ENCODE measurements at places on chromosomes 5 and 9. TPM values are rescaled to one million over a fixed set of nuclear protein-coding genes. Genes with fewer than 3 reads are reported as not detected.

- DNase-seq = no peak
These were observed 58.4 kb upstream of the NUDT12 start for GRCh38 chr5:103620851-103621547.

DNA sequence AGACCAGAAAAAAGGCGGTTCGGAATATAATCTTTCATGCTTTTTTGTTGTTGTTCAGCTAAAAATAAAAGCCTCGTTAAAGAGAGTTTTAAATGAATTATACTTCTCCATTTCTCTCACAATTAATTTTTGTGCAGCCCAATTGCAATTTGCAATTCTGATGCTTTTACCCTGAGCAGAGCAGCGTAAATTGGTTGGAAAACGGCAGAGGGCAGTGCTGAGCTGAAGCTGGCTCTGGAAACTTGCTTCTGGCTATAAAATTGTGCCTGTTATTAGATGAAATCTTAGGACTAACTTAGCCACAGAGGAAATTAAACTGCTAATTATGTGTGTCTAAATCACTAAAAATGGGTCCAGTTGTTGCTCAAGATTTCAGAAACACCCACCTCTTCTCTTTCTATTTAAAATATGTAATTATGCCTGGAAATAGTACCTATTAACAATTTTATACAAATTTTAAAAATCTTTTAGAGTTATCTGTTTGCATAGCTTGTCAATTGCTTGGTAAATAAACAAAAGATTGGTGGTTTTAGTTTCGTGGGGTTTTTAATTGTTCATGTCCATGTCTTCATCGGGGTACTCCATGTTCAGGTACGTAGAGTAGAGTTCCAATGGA is 441.8 kb upstream of the TLE4 start:
- DNase-seq = peak; percentile 78

DNA sequence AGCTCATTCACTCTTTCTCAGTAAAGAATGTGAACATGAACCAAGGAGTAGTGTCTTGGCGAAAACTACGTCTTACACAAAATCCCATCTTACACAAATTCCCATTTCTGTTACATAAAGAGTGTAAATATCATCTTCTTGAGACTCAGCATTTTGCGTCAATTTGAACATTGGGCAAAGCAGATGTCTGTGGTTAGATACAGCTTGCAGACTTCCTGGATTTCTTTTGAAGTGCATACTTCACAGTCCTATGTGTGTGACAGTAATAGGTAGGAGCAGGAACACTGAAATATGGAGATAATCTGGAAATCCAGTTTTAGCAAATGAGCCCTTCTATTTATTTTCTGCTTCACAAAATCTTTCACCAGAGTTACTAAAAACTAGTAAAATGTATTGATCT is 58.8 kb downstream of the C6 start:
- peak; percentile 20 for DNase-seq

- DNase-seq = no peak
These were observed 7.2 kb downstream of the GABBR2 start for GRCh38 chr9:98701576-98701975.

DNA sequence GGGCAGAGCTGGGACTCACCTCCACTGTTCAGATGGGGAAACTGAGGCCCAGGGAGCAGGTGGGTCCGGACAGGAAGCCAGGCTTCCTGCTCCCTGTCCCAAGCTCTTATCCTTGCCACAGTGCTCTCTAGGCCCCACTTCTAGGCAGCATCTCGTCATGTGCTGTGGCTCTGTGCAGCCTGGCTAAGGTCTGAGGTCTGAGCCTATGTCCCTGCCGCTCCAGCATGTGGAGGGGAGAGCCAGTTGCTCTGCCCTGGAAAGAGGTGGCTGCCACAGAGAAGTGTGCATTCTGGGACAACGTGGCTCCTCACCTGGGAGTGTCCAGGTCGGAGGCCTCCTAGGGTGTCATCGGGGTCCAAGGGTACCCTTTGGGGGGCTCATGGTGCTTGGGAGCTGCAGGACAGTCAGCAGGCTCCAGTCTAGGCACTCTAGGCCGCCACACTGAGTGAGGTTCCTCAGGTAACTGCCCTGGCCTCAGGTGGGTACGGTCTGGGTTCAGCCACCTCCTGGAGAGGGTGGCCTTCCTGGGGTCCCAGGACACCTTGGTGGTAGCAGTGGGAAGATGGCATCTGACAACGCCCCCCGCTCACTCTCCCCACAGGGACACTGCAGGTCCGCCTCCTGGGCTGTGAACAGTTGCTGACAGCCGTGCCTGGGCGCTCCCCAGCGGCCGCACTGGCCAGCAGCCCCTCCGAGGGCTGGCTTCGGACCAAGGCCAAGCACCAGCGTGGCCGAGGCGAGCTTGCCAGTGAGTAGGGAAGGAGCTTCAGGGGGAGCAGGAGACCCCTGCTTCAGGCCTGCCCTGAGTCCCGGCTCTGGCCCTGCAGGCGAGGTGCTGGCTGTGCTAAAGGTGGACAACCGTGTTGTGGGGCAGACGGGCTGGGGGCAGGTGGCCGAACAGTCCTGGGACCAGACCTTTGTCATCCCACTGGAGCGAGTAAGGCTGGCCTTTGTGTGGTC is 10.4 kb downstream of the PKN3 start:
- no peak for DNase-seq

GRCh38 chr5:56565283-56565615 is 250.1 kb upstream of the MAP3K1 start:
- DNase-seq = no peak

- DNase-seq = peak; percentile 94
These were observed 253.8 kb downstream of the ENC1 start for GRCh38 chr5:74386571-74387334.

- DNase-seq = peak; percentile 87
These were observed 522.7 kb downstream of the NR2F1-AS1 start for GRCh38 chr5:93058309-93058708.

DNA sequence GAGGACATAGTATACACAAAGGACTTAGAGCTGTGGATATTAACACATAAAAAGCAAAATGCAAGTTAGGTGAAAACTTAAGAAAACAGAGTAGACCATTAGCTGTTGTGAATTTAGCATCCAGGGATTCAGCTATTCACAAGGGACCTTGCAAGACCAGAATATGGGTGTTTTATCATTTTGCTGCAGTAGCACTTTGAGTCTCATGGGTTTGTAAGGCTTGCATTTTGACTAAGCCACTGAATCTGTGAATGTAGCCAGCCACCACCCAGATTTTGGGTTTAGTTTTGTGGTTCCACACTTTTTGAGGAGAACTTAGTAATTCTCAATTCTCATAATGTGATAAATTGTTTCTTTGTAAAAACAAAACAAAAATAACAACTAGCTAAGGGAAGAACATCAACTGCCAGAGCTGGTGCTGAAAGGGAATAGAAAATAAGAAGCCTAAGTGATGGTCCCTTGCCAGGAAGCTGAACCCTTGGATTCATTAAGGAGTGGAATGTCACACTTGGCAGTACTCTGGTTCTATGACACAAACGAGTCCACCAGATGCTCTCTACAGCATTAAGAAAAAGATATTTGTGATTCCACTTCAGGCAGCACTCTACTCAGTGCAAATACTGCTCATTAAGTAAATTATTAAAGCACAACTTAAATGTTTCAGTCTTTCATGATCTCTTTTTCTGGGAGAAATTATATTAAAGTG is 557.4 kb upstream of the ZNF462 start:
- no peak for DNase-seq

GRCh38 chr5:176789873-176790615 is 20.3 kb upstream of the UNC5A start:
- peak; percentile 73 for DNase-seq

DNA sequence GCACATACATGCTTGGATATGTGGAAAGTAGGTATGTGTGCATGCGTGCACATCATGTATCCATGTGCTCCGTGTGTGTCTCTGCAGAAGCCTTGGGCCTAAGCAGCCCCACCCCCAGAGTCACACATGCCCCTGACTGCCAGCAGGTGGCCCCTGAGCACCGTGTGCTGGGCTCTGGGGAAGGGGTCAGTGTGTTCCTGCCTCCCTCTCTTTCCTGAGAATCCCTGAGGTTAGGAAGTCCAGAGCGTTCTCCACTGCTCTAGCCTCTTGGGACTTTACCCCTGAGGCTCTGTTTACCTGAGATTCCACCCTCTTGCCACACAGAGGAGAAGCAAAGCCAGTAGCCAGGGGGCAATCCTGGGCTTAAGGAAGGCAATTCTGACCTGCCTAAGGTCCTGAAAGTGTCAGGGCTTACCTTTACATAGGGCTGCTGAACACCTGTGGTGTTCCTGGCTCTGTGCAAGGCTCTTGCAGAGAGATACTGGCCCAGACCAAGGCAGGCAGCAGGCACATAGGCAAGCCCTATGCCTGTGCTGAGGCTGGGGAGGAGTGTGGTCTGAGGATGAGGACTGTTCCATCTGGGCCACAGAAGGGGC is 207.3 kb downstream of the TMEM38B start:
- peak; percentile 22 for DNase-seq

GRCh38 chr5:126195410-126196100 is 227.7 kb upstream of the GRAMD2B start:
- no peak for DNase-seq

DNA sequence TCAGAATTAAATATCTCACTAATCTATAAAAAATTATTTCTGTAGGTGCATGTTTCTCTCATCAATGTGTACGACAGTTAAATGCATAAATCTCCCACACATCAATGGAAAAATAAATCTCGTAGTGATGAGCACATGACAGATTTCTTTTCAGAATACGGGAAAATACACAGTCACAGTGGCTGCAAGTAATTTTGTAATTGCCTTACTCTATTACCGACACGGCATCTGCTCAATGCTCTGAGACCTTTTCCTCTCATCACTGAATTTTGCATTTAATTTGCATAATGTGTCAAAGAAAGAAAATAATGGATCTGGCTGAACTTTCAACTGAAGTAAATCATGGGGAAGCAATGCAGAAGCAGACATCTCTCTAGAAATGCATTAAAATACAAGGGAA is 37.2 kb downstream of the PDE4D start:
- no peak for DNase-seq

DNA sequence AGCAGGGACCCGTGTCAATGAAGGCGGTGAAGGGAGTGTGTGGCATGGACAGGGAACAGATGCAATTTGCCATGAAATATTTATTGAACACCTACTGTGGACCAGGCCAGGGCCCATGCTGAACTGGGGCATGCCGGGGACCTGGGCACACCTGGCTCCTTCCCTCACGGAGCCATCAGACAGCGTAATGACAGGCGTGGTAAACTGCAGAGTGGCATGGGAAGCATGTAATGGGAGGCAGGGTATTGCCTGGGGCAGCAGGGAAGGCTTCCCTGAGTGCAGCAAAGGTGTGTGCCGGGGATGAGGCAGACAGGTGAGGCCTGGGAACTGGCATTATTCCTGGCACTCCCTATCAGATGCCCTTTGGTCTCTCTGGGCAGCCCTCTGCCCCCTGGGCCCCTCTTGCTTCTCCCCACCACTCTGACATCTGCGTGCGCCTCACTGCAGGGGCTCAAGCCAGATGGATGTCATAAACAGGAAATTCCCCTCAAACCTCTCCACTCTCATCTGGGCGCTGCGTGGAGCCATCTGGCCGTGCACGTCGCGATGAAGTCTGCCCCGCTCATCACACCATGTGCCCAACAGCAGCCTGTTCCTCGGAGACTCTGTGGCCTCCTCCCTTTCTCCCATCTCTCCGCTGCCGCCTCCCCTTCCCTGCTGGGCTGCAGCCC is 67.6 kb downstream of the HMCN2 start:
- DNase-seq = no peak

GRCh38 chr5:55146543-55147151 is 13.3 kb upstream of the GPX8 start:
- peak; percentile 85 for DNase-seq

DNA sequence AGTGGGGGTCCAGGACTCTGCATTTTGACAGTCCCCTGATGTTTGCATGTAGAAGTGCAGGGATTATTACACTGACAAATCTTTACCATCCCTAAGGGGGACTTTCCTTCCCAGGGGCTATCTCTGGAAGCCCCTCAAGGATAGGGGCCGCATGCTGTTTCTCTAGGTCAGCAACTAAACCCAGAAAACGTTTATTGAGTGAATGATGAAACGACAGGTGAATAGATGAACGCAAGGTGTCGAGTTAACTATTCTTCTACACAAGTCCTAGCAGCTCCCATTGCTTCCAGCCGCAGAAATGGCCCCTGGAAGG is 281 bp upstream of the HSD17B4 start:
- DNase-seq = no peak

GRCh38 chr5:42502613-42503470 is 79.6 kb downstream of the GHR start:
- no peak for DNase-seq

Gene SMAD5
- 42.6 TPM for total RNA-seq

Gene QSOX2
- 20.1 TPM for total RNA-seq

Gene RASGRF2
- 1.8 TPM for total RNA-seq

Gene FGF1
- 2.4 TPM for total RNA-seq

Gene LSM11
- total RNA-seq = 5.1 TPM

Gene SLCO4C1
- total RNA-seq = 0.10 TPM

Gene GPRIN1
- total RNA-seq = 12.4 TPM

Gene SERF1A
- total RNA-seq = 4.7 TPM

Gene BTNL8
- not detected for total RNA-seq

Gene LRRC26
- total RNA-seq = not detected

Gene DNAI1
- not detected for total RNA-seq
